ENCODE measurements at places on chromosomes 7 and 10.
A peak's percentile ranks its signal among the peaks of the same experiment; 100 is the strongest.

GRCh38 chr7:29457565-29458011 is 106.0 kb upstream of the PRR15 start:
- DNase-seq, result no peak

- DNase-seq, result no peak
These were observed 66.3 kb downstream of the KLHDC10 start for GRCh38 chr7:130136579-130137167.

- no peak for DNase-seq
These were observed 28.2 kb upstream of the ASL start for GRCh38 chr7:66047426-66047825.

DNA sequence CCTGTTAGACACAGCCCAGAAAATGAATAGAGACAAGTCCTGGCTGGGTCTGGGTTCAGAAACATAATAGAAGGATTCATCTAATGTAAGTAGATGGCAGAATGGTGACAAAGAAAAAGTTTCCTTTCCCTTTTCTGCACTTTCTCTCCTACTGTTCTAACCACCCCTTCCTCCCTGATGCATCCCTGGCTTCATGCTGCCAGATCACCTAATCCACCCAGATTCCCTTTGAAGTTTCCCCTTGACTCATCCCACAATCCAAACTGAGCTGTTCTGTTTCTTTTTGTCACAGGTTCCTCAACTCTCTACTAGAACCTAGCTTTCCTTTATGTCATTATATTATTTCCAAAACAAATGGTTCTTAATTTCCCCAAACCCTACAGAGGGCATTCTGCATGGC is 1.1 kb upstream of the MACC1 start:
- no peak for DNase-seq

DNA sequence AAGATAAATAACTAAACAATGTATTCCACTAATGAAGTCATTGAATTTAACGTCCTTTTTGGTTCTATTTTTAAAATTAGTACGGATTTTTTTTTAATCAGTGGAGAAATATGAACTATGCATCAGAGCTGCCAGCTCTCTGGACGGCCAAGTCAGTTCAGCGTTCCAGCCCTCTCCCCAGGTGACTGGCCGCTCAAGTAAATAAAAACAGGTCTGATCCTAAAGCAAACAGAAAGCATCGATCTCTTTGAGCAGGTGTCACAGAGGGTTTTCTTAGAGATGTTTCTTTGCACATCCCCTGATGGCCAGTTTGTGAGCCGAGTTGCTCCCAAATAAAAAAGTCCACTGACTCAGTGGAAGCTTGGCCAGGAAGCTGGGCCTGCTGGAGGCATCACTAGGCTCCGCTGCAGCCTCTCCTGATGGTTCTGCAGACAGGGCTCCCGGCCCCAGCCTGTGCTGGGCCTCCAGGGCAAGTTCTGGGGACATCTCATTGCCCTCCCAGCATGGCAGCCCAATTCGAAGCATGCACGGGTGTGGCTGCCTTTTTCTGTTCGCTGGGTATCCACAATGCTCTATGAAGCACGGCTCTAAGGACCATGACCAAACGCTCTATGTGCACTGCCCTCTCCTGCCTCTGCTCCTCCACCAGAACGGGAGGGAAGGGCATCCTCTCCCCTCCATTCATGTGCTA is 74.7 kb upstream of the PPP2R2D start:
- DNase-seq, result no peak

DNA sequence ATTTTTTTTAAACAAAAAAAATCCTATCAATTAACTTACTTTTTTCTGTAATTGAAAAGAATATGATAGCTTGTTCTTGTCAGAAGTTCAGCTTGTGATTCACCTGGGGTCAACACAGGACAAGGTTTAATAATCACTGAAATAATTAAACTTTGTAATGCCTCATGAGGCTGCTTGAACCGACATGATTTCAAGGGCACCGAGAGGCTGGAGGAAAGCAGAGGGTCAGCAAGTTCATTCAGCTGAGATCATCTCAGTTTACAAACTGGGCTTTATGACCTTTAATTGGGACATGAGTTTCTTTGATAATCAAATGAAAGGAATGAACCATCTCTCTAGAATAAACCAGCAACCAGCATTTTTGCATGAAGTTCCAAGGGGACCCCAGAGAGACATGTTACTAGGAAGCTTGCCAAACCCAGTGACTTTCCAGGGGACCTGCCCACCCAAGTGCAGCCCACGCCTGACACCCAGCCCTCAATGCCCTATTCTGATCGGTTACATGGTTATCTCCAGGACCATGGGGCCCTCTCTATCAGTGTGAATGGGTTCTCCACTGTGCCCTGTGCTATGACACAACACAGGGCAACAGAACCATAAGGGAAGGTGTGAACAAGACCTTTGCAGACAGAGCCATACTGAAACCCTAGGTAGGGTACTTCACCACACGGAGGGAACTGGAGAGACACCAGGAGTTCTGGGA is 7.8 kb upstream of the CYP3A4 start:
- DNase-seq, result no peak

DNA sequence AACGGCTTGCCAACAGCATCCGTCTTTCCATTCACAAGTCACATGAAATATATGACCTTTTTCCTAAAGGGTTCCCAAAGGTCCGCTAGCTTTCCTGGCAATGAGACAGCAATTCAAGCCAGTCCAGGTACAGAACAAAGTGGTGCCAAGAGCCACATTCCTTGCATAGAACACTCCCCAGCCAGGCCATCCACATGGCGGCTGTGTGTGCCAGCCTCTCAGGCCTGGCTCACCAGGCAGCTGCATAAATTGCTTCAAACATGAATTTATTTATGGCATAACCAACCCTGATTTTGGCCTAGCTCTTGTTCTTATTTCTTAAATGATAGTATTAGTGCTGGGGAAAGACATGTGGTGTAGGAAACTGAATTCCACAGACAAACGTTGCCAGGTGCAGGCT is 63.7 kb upstream of the CREB5 start:
- DNase-seq, result no peak

- DNase-seq, result no peak
These were observed 19.1 kb upstream of the KCNK18 start for GRCh38 chr10:117178190-117178589.

DNA sequence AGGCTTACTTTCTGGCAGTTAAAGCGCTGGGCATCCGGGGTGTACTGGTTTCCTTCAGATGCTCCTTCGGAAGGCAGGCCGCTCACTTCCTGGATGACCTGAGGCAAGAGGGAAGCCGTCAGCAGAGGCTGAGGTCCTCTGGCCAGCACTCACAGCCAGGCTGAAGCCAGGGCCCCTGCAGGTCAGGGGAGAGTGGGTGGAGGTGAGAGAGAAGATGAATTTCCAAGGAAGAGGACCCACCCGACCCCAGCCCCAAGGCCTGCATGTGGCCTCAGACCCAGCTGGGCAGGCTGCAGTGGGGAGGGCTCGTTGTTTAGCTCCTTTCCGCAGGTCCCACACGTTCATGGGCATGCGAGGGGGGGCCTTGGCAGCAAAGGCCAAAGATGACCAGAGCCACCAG is 71.3 kb downstream of the VWA2 start:
- DNase-seq, result no peak

GRCh38 chr10:72274730-72275350 is 1.1 kb downstream of the DDIT4 start:
- DNase-seq, result peak; percentile 79

- DNase-seq, result no peak
These were observed 77.5 kb downstream of the CHN2 start for GRCh38 chr7:29272057-29272456.

DNA sequence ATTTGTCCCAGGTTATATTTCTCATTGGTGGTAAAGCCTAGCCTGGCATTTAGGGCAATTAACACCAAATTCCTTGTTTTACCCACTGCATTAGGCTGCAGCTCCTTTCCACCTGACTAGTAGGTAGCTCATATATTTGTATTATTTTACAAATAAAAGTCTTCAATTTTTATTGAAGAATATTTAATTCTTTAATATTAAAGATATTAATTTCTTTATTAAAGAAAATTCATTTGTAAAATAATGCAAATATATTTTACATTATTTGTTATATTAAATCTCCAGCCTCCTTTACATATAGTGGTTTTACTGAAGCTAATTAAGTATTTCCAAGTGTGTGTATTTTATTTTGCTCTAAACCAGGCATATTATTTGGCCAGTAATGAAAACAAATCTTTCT is 361.2 kb downstream of the GPR158 start:
- no peak for DNase-seq

DNA sequence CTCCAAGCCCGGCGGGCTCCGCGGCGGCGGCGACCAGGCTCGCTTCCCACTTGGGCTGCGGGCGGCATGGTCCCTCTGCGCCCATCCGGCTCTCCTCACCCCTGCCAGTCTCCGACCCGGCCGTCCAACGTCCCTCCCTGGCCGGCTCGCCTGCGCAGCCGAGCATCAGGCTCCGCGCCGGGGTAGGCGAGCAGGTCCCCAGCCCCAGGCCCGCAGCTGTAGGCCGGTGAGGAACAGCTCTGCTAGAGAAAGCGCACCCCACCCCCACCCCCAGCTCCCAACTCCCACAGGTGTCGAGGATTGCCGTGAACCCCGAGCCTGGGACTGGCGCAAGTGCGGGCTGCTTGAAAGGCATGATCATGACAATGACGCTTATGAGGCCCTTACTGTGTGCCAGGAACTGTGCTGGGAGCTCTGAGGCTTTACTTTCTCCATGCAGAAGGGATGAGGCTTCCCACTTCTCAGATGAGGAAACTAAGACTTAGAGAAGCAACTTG is 20.8 kb upstream of the PAX2 start:
- no peak for DNase-seq

DNA sequence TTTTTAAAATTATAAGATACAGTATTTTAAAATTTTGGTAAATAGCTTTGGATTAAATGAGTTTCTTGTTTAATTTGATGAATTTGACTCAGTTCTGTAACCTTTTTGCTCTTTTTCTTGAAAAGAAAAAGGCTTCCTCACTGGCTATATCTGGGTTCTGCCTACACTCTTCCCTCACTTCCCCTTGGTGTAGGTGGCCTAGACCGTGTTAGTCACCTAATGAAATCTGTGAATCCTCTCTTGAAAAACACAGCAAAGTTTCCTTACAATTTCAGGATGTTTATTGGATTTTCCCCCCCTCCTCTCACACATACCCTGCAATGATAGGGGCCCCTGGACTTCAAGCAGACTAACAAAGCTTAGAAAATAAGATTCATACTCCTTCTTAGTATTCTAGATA is 231.6 kb downstream of the ADK start:
- no peak for DNase-seq

DNA sequence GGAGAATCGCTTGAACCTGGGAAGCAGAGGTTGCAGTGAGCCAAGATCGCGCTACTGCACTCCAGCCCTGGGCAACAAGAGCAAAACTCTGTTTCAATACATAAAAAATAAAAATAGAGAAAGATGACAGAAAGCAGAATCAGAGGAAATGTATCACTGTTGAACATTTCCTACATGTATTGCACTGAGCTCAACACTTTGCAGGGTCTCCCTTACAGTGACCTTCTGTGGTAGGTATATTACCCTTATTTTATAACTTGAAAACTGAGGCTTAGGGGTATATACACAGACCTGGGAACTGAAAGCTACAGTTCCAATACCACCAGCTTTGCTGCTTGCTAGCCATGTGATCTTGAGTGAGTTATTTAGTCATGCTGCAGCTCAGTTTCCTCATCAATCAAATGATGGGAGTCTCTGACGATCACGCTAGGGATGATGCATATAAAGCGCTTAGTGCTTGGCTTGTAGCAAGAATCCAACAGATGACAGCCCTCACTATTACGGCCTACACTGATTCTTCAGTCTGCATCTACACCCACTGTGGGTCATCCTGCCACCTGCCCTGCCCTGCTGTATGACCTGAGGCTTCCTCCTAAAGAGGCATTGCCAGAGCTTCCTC is 99.0 kb downstream of the PDE1C start:
- no peak for DNase-seq

DNA sequence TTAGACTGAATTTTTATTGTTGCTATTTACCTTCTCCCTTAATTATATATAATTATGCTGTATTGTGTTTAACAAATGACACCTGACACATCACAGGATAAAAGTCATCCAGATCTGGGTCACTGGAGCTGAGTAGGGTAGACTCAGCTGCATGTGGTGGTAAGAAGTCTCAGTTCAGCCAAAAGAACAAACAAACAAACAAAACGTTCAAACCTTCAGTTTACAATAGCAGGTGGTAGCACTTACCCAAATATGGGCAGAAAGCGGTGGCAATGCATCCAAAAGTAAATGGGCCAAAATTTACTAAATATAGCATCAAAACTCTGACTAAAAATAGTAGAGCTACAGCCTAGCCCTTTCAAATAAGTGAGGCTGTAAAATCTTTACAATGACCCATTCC is 42.2 kb downstream of the ZWINT start:
- no peak for DNase-seq

GRCh38 chr10:62166331-62167131 is 102.1 kb downstream of the RTKN2 start:
- DNase-seq, result no peak

GRCh38 chr7:126185959-126186580 is 1066.7 kb downstream of the GRM8 start:
- no peak for DNase-seq

DNA sequence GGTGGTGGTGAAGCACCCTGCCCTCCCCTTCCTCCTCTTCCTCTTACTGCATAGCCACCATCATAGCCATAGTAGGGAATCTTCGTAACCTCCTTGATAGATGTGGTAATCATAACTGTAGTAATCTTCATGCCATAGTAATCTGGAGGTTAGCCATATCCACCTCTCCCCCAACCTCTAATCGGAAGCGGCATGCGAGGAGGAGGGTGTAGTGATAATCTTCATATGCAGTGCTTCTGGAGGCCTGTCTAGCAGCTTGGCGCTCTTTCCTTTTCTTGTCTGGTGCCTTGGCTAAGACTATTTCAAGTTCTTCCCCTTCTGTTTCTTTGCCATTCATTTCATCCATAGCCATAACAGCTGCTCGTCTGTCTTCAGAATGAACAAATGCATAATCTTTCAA is 90.9 kb downstream of the MLLT10 start:
- DNase-seq, result no peak

GRCh38 chr10:110642204-110643034 is 1.7 kb upstream of the RBM20 start:
- DNase-seq, result no peak

- no peak for DNase-seq
These were observed 128.3 kb downstream of the PRPF18 start for GRCh38 chr10:13715100-13715499.

- no peak for DNase-seq
These were observed 73.5 kb downstream of the CUX1 start for GRCh38 chr7:101890749-101891523.

DNA sequence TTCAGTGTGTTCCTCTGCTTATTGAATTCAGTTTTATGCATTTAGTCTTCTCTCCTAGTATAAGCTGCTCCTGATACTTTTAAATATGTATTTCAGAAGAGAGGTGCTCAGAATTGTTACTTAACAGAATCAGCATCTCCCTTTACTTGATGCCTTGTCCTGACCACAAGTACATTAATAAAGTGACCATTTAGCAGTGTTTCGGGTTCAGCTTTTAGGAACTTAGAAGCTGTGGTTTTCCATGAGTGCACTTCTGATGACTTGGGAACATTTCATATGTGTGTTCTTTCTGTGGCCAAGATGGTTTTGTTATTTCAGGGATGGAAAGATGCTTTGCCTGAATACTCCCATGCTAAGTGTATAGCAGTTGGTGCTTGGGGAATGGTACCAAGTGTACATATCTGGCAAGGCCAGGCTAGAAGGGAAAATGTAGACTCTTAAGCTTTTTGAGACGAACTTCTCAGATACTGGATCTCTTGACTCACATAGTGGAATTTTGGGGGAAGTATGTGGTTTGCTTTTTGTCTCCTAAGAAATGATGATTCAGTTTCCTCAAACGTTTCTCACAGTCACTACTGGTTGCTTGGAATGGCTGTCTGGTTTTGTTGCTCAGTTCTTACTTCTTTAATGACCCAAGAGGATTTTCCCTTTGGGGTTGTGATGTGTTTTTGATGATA is 17.2 kb downstream of the SGPL1 start:
- DNase-seq, result no peak

Data from activated CD8-positive, alpha-beta T cell treated with anti-CD3 and anti-CD28 coated beads for 36 hours (primary cell).